T-helper 9 cell (primary cell): ENCODE measurements at places on chromosomes 7 and 10.

DNA sequence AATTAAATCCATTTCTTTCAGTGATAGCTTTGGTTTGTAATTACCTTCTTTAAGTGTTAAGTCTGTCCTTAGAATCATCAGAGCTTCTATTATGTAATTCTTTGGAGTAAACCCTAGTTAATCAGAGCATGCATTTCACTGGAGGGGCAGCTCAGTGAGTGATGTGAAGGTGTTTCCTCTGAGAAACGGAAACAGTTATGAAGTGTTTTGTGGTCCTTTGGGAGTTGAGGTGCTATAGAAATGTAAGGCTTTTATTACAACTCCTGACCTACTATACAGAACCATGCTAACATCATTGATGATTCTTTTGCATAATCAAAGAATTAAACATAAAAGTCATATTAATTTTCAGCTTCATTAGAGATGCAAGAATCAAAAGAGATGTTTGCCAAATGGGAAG is 141.5 kb downstream of the EXOC4 start:
- DNase-seq: no peak

GRCh38 chr7:124811341-124811740 is 45.7 kb upstream of the GPR37 start:
- DNase-seq: no peak

- no peak for DNase-seq
These were observed 704.2 kb upstream of the MBL2 start for GRCh38 chr10:53476650-53477312.

DNA sequence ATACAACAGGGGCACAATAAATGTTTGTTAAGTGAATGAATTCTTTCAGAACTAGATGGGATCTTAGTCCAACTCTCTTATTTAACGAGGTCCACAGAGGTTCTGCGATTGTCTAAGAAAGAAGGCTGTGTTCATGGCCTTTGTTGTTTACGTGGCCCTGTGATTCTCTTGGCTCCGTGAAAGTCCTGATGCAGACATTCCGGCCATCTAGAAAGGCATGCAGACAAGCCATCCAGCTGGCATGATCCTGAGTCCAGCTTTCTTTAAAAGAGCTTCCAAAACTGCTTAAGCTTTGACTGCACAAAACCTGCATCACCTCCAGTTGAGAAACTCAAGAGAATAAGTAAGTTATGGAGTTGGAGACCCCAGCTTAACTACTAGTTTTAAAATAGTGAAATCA is 26.0 kb downstream of the EGFR start:
- DNase-seq: no peak

DNA sequence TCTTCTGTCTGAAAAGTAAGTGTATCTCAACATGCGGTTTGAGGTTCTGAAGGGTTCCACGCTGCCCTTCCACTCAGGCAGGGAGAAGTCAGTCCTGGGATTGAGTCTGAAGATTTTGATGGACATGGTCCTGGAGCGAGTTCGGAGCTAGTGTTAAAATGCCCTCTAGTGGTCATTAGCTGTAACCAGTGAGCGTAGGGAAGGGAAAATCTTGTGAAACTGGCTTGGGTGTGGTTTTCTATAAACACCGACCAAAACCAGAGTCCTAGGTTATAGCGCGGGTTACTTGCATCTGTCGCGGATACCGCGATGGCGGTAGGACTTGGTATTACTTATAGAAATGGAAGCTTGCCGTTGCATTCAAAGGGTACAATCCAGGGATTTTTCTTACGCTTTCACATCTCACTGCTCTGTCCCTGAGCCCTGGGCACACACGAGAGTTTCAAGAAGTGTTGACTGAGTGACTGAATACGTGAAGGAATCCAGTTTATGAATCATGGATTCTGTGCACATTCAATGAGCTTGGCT is 348.2 kb upstream of the C7orf33 start:
- DNase-seq: no peak

DNA sequence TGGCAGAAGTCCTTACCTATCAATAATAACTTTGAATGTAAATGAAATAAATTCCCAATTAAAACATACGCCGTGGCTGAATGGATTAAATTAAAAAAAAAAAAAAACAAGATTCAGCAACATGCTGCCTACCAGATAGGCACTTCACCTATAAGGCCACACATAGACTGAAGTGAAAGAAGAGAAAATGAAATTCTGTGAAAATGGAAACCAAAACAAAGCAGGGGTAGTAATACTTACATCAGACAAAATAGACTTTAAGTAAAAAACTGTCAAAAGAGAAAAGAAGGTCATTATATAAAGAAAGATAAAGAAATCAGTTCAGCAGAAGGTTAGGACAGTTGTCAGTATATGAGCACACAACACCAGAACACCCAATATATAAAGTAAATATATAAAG is 55.3 kb downstream of the TCAF1 start:
- no peak for DNase-seq
